Prostate gland (tissue), 2 donors: ENCODE measurements at places on chromosomes 12 and 14.

- DNase-seq, result no peak
Observed at GRCh38 chr14:51604073-51604472, 47.6 kb upstream of the FRMD6 start.

GRCh38 chr12:23640754-23641153 is 308.7 kb downstream of the SOX5 start:
- DNase-seq, result no peak

DNA sequence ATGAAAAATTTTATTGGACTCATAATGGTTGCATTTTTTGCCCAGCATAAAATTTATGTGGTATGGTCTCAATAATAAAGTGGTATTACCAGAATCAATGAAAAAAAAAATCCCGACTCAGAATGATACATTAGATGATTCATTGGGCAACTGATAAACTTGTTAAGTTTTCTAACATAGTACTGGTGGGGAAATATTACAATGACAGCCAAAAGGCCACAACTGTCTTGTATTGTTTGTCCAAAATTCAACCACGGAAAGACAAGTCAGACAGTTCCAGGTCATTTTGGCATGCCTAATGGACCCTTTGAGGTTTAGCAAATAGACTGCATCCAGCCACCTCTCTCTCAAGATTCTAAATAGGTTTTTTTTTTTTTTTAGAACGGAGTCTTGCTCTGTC is 70.5 kb upstream of the TRIM9 start:
- DNase-seq, result no peak

DNA sequence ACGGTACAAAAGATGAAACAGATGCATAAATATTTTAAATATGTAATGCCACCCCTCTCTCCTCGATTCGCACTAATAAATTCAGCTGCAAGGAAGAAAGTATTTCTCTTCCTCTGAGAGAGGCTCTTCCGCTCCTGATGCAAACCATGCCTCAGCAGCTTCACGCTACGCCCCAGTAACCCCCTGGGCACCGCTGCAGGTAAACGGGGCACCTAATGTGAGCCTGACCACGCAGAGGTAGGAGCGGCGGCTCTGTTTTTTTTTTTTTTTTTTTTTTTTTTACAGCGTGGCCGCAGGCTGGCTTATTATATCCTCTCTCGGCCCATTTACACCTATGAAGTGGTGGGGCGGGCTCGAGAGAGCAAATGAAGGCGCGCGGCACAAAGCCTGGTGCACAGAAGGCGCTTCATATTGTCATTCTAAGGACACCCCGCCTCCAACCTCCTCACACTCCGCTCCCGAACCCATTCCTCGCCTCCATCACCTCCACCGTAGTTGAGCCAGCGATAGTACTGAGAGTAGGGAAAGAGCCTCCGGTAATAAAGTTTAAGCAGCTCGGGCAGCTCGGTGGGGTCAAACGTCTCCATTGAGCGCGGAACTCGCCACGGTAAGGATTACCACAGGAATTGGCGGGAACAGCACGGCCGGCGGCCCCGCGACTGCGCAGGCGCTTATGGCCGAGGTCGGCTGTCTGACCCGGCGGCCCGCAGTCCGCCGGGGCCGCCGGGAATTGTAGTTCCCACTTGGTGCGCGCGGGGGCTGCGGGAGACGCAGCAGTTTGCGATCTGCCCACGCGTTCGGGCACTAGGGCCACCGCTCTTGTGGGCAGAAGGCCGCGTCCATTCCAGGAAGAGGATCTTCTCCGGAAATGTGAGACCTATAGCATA is at the start of gene PRIM1:
Gene PRIM1 (minus strand): TSS at position 612 of the 887 bp plus-strand sequence. CDS start 25 bp downstream, at position 587.
- DNase-seq, result peak; percentile 71

DNA sequence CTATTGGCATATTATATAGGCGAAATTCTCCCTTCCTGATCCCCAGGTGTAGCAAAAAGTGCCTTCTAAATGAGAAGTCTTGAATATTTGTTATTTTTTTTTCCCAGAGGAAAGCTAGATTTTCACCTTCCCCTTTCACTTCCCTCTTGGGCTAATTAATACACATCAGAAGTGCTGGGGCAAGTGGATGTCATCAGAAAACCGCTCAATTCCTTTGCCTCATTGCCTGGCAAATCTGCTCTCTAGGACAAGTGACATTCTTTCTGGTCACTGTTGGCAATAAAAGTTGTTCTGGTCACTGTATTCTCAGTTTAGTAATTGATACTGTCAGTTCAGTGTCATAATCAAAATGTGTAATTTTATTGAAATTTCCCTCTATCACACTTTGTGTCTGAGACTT is 174.5 kb downstream of the ETNK1 start:
- no peak for DNase-seq

DNA sequence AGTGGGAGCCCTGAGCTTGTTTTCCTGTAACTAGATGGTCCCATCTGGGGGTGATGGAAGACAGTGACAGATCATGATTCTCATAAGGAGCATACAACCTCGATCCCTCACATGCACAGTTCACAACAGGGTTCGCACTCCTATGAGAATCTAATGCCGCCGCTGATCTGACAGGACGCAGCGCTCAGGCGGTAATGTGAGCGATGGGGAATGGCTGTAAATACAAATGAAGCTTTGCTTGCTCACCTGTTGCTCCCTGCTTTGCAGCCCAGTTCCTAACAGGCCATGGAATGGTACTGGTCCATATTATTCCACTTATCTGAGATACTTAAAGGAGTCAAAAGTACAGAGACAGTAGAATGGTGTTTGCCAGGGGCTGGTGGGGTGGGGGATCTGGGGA is 9.9 kb upstream of the CEP83 start:
- DNase-seq, result no peak

DNA sequence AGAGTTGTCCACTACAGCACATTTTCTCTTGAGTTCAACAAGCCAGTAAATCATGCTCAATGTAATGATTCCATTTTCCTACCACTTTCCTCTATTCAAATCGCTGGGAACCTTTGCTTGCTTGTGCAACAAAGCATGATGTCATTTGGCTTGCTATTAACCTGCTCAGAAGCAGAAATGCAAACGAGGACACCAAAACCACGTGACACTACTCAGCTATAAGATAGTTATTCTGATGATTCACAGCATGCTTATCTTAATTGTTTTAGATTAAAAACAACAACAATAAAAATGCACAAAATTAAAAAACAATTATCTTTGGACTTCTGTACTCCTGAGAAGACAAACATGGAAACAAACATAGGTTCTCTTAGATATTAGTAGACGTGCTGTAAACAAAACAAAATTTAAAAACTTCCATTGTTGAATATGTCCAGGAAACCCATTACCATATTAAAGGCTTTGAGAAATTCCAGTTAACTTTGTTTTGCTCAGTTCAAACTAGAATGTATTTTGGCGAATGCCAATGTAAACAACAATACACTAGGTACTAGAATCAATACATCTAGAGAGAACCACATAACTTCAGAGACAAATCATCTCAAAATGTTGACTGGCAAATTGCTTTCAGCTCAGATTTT is 77.5 kb upstream of the KRAS start:
- no peak for DNase-seq

GRCh38 chr14:91774140-91775096 is 42.5 kb upstream of the CATSPERB start:
- no peak for DNase-seq
